GM12892 (cell line): ENCODE measurements at places on chromosomes 3 and 15.

GRCh38 chr3:104396974-104397669 lies 969.6 kb upstream of the ALCAM start:
- no peak for DNase-seq

DNA sequence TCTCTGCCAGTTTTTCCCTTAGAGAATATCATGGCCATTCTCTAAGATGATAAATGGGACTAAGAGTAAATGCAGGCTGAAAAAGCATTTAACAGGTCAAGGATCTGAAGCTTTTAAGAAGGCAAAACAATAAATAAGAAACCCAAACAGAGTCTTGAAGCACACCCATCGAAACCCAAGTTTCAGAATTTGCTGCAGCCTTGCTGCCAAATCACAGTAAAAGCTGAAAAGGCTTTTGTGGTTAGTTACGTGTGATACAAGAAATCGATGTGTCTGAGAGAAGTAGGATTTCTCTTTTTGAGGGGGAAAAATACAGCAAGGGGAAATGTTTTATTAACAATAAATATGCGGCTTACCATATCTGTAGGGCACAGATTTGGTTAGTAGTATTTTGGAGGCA lies 92.0 kb downstream of the IGF1R start:
- no peak for DNase-seq

DNA sequence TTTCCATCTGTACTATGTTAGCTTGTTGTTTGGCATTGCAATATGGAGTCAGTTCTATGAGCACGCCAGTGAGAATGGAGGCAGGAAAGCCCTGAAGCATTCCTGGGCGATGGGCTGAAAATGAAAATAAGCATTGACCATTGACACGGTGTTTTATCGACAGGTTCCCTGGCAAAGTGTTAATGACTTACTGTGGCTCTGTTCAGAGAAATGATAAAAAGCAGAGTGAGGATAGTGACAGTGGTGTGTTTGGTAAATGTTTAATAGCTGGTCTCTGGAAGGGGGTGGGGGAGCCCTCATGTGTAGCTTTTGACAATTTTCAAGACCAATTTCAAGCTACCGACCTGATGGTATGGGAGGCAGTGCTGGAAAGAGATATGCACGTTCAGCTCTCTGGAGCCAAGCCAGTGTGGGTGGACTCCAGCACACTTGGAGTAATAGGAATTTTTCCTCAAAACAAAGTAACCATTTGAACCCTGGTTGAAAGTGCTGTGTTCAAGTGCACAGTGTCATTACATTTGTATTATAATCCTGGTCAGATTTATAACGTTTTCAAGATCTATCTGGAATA lies 341.7 kb upstream of the ROBO2 start:
- DNase-seq = no peak

- no peak for DNase-seq
These were observed 37.1 kb upstream of the ARNT2 start for GRCh38 chr15:80367094-80367493.

GRCh38 chr15:78044407-78045155 lies 32.9 kb downstream of the TBC1D2B start:
- no peak for DNase-seq

DNA sequence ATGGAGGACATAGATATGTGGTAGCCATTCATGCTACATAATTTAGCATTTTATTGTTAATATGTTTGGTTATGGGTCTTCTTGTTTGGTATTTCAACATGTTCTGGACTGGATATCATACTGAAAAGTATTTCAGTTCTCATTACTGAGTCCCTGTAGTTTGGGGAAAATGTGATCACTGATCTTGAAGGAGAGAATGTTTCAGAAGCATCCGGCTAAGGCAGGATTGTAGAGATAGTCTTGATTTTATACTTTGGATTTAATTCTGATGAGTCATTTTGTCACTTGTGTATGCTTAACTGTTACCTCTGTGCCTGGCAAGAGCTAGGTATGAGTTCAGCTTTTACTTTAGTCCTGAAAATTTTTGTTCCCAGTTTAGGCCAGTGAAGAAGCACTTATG lies 7.1 kb downstream of the CHD2 start:
- no peak for DNase-seq

DNA sequence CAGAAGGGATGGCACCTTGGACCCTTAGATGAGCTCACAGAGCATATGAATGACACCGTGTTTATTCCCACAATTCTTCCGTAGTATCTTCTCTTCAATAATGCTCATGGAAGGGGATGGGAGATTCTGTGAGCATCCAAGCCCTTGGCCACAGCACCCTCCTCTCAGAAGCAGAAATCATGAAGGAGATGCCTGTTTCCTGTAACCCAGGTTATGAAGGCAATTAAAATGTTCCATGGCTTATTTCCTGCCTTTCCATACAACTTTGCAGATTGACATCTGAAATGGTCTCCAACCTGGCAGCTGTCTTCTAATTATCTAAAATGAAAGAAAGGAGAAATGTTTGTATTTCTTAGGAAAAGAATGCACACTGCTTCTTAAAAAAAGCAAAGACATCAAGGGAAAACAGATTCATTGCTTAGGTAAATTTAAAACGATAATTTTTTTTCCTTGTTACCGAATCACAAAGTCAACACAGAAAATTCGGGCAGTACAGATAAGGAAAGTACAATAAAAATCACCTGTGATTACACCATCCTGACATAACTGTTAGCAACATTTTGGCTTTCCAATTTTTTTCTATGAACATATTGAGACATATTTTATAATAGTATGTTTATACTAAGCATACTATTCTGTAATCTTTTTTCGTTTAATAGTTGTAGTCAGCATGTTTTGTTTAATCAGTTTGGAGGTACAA lies 128.5 kb downstream of the SQOR start:
- DNase-seq = no peak
